ENCODE measurements at places on chromosomes 2 and 18. TPM values are rescaled to one million over a fixed set of nuclear protein-coding genes. Genes with fewer than 3 reads are reported as not detected.

M1AP gene
- total RNA-seq = 10.3 TPM

C1QL2 gene
- not detected for total RNA-seq

COLEC11 gene
- 27.8 TPM for total RNA-seq

- no peak overlapping the region for H3K4me3 ChIP-seq
- H3K27me3 ChIP-seq = no peaks in the 10 kb centered on the region
- H3K36me3 ChIP-seq = no peaks in the 10 kb centered on the region
- peak overlapping the region; percentile 11 for H3K27ac ChIP-seq
Measured at GRCh38 chr2:28601616-28602015, 105.8 kb downstream of the PLB1 start.

DNA sequence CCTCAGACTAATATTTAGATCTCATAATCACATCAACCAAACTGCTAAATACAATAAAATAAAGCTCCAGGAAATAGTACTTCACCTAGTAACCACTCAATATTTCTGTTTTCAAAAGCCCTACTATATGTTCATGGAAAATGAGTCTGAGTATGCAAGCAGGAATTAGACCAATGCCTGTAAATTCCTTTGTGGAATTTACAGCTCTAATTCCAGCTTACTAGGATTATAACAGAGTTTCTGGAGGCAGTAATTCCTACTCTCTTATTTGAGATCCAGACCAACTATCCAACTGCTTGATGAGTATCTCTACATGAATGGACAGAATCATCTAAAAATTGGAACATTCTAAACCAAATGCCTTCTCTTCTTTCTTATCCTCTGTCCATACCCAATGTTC, 11.6 kb downstream of the CDKL4 start:
- no peaks in the 10 kb centered on the region for H3K27me3 ChIP-seq
- no peaks in the 10 kb centered on the region for H3K36me3 ChIP-seq
- no peak overlapping the region for H3K27ac ChIP-seq
- H3K4me1 ChIP-seq = no peaks in the 10 kb centered on the region

- no peak for DNase-seq
- H3K36me3 ChIP-seq = peaks cover 26% of the 10 kb centered on the region
- no peaks in the 10 kb centered on the region for H3K4me1 ChIP-seq
- no peak overlapping the region for H3K27ac ChIP-seq
- no peak overlapping the region for H3K4me3 ChIP-seq
Measured at GRCh38 chr2:169997140-169997887, 170.1 kb downstream of the UBR3 start.

DNA sequence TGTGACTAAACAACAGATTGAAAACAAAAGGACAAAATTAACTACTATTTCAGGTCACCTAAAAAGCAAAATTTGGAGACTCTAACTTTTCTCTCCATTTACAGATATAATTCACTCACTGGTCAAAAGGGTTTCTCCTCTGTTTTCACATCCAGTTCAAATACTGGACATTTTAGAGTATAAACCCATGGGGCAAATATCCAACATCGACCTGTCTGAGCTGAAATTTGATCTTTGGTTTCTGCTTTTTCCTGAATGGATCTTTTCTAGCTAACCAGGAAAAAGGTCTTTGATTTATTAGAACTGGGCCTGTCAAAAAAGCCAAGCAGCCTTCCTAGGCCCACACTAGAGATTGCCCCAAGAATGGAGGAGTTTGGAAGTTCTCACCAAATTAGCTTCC, 69.3 kb upstream of the SATB2 start:
- no peak overlapping the region for H3K27ac ChIP-seq
- no peaks in the 10 kb centered on the region for H3K36me3 ChIP-seq
- H3K27me3 ChIP-seq = no peaks in the 10 kb centered on the region

DNA sequence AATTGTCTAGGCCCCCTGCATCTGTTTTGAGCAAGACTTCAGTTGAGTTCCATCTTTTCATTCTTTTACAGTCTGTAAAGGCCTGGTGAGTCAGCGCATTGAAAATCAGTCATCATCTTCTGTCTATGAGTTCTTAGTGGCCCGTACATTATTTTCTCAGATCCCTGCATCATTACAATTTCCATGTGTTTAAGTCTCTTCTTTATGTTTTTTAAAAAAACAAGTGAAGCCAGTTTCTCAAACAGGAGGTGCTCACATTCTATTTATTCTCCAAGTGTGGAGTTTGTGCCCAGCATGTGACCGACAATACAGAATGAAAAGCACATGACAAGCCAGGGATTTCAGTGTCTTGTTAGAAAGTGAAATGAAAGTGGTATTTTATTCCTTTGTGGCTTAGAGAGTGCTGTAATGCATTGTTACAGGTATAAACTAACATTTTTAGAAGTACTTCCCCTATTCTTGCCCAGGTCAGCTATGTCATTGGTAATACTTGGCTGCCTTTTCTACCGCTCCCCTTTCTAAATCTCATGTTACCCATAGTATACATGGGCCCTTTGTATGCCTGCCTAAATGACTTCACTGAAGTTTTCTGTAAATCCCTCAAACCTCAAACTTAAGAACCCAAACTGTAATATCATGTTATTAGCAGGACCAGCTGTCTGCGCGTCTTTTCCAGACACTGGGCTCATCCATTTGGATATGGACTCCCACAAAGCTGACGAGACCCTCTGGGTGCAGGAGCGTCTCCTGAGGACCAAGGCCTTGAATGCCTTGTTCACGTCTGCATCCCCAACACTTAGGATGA, 67.6 kb downstream of the FEZ2 start:
- no peak for DNase-seq
- H3K27ac ChIP-seq = peak overlapping the region; percentile 32
- no peak overlapping the region for H3K4me3 ChIP-seq
- H3K36me3 ChIP-seq = no peaks in the 10 kb centered on the region
- H3K4me1 ChIP-seq = peaks cover 19% of the 10 kb centered on the region
- no peaks in the 10 kb centered on the region for H3K27me3 ChIP-seq

- no peaks in the 10 kb centered on the region for H3K4me1 ChIP-seq
- no peak overlapping the region for H3K27ac ChIP-seq
- H3K36me3 ChIP-seq = no peaks in the 10 kb centered on the region
- DNase-seq = no peak
- no peak overlapping the region for H3K4me3 ChIP-seq
- no peaks in the 10 kb centered on the region for H3K27me3 ChIP-seq
Measured at GRCh38 chr18:51811883-51812282, 528.1 kb upstream of the DCC start.

GRCh38 chr2:143290221-143290620, 161.0 kb downstream of the ARHGAP15 start:
- no peaks in the 10 kb centered on the region for H3K27me3 ChIP-seq
- H3K4me1 ChIP-seq = no peaks in the 10 kb centered on the region
- no peak for DNase-seq
- H3K4me3 ChIP-seq = no peak overlapping the region

DNA sequence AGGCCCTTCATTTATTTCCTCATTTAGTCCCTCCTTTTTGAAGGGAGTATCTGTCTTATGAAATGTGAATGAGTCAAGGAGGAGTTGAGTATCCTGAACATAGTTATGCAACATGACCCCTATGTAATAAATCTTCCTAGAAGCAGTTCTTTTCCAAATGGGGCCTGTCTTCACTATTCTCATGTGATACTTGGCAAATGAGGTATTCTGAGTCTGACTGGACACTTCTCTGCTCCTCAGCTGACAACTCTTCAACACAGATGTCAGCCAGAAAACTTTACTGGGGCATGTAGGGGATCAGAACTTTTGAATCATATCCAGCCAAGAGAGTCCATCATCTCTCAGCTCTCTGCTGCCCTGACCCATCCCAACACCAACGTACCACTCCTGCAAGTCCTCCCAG, 291.6 kb downstream of the ZNF385B start:
- no peak for DNase-seq
- no peak overlapping the region for H3K4me3 ChIP-seq
- H3K4me1 ChIP-seq = peaks cover 30% of the 10 kb centered on the region
- H3K27ac ChIP-seq = peak overlapping the region; percentile 13

- H3K36me3 ChIP-seq = no peaks in the 10 kb centered on the region
- peak overlapping the region; percentile 81 for H3K27ac ChIP-seq
- no peaks in the 10 kb centered on the region for H3K27me3 ChIP-seq
- H3K4me1 ChIP-seq = no peaks in the 10 kb centered on the region
Measured at GRCh38 chr2:20421336-20421987, 25.4 kb upstream of the RHOB start.

DNA sequence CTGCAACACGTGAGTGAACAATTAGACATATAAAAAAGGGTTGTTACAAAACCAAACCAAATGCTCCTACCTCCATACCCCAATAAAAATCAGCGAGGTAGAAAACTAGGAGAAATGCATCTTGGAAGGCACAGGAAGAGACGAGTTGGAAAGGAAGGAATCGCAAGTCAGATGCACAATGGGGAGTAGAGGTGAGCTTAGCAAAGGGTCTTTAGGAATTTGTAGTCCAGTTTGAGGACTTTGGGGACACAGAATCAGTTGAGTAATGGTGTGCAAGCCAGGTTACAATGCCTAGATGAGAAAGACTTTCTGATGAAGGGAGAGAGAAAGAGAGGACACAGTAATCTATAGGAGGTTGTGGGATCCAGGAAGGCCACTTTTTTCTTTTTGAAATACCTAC, 35.7 kb downstream of the XRCC5 start:
- no peaks in the 10 kb centered on the region for H3K27me3 ChIP-seq
- DNase-seq = no peak
- H3K4me1 ChIP-seq = no peaks in the 10 kb centered on the region
- H3K27ac ChIP-seq = no peak overlapping the region
- H3K4me3 ChIP-seq = no peak overlapping the region

DNA sequence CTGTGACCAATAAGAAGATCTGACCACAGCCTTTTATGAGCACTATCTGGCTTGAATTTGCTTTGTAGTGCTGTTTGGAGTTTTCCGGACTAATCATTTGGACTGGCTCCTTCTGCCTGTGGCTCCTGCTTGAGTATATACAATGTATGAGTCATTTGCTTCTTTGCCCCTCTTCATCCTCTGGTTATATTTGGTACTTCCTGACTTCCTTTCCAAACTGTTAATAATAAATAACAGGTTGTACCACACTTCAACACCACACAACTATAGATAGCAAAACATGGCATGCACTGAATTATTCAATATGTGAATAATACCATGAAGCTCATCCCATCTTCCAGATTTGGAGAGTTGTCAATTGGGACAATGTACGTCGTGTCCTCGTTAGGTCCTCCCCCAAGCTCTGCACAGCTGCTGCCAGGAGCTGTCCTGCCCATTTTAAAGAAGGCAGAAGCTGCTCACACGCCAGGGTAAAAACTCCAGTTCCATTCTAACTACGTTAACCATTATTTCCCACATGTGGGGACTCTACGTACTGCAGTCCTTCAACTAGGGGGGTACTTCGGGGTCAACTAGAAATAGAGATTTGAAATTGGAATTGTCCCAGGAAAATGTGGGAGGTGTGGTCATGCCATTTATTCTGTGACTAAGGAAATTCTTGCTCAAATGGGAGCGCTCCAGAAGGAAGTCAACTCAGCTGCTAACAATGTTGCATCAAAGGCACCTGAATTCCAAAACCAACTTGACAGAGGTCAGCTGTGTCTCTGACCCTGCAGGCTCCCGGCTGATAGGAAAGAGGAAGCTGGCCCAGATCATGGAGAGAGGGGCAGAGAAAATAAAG, 38.1 kb downstream of the ST8SIA5 start:
- H3K4me1 ChIP-seq = no peaks in the 10 kb centered on the region
- peak overlapping the region; percentile 0 for H3K27ac ChIP-seq
- no peak overlapping the region for H3K4me3 ChIP-seq
- H3K36me3 ChIP-seq = no peaks in the 10 kb centered on the region
- no peaks in the 10 kb centered on the region for H3K27me3 ChIP-seq
